ENCODE measurements at places on chromosomes 4 and X. TPM values are rescaled to one million over a fixed set of nuclear protein-coding genes. Genes with fewer than 3 reads are reported as not detected.

DNA sequence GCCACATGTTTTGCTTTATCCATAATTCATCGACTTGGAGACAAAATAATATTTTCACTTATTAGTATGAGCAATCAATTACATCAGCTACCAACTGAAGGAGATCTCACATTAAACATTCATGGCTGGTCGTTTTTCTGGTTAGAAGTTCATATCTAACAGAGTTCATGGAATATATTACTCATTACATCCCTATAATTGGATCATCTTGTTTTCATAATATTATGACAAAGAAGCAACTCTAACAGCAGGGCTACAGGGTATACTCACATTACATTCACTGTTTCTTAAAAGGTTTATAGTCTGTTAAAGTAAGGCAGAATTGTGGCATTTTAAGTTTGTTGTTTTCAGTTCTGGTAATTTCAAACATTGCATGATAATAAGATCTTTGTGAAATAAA, 33.0 kb downstream of the GSTCD start:
- H3K4me1 ChIP-seq, result no peaks in the 10 kb centered on the region
- H3K36me3 ChIP-seq, result no peaks in the 10 kb centered on the region
- DNase-seq, result no peak

GRCh38 chr4:137700072-137700471, 167.8 kb upstream of the PCDH18 start:
- H3K4me1 ChIP-seq, result no peaks in the 10 kb centered on the region
- no peak overlapping the region for H3K27ac ChIP-seq
- H3K4me3 ChIP-seq, result no peak overlapping the region
- no peak for DNase-seq
- H3K36me3 ChIP-seq, result no peaks in the 10 kb centered on the region
- H3K27me3 ChIP-seq, result no peaks in the 10 kb centered on the region

DNA sequence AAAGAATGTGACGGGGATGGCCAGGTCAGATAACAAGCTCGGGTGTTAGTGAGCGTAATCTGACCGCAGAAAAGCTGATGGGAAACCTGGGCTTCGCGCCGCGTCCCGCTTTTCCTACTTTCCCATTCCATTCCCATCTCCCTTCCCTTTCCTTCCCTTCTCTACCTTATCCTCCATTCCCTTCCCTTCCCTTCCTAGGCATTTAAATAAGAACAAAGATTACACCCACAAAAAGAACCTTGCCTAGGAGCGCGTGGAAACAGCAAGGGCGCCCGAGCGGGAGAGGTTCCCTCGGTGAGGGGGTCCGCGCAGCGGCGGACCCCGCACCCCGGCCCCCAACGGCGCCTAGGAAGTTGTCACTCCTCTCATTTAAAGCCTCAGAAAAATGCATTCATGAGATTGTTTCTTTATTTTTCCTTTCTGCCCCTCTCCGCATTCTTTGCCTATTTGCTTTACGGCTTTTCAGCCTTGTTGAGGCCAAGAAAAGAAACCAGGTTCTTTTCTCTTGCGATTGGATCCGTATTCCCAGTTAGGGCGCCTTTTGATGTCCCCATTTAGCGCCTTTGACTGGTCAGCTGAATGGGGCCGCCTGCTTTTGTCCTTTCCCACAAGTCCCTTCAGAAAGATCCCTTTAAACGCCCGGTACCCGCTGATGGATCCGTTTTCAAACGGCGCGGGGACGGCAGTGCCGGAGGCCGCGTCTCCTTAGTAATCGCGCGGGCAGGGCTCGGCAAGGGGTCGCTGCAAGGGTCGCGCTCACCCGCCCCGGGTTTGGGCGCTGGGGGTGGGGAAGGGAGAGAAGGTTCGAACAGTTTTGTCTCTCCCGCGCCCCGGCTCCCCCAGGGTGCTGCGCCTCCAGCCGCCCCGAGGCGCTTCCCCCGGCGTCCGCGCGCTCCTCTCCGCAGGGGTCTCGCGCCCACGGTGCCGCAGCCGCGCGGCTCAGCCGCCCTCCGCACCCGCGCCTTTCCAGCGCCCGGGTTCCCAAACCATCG, 54.1 kb upstream of the TMEM33 start:
- H3K27ac ChIP-seq, result no peak overlapping the region
- DNase-seq, result no peak
- no peaks in the 10 kb centered on the region for H3K36me3 ChIP-seq
- H3K4me3 ChIP-seq, result peak overlapping the region; percentile 40

DNA sequence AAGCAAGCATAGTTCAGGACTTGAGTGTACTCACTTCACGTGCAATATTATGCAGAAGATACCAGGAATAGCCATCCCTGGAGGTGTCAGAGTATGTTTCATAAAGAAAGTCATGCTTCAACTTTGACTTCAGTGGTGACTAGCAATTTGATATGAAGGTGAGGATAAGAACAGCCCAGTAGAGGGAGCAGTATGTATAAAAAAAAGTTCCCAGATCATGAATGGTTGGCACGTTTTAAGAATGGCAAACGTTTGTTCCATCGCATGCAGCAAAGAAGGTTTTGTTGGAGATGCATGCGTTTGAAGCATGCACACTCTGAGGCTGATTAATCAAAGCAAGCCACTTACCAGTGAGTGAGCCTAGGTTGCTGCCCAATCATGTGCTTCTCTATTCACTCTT, 33.5 kb upstream of the SLITRK4 start:
- no peak for DNase-seq
- H3K4me1 ChIP-seq, result no peaks in the 10 kb centered on the region
- H3K27me3 ChIP-seq, result no peaks in the 10 kb centered on the region
- H3K4me3 ChIP-seq, result no peak overlapping the region

LRP2BP gene
- 0.72 TPM for total RNA-seq

TBC1D8B gene
- 8.4 TPM for total RNA-seq

IBSP gene
- total RNA-seq, result not detected

ASB9 gene
- 4.4 TPM for total RNA-seq

- no peak for DNase-seq
- H3K27ac ChIP-seq, result no peak overlapping the region
- H3K36me3 ChIP-seq, result no peaks in the 10 kb centered on the region
- no peaks in the 10 kb centered on the region for H3K27me3 ChIP-seq
- no peaks in the 10 kb centered on the region for H3K4me1 ChIP-seq
Observed at GRCh38 chr4:14023036-14023435, 395.5 kb upstream of the BOD1L1 start.

DNA sequence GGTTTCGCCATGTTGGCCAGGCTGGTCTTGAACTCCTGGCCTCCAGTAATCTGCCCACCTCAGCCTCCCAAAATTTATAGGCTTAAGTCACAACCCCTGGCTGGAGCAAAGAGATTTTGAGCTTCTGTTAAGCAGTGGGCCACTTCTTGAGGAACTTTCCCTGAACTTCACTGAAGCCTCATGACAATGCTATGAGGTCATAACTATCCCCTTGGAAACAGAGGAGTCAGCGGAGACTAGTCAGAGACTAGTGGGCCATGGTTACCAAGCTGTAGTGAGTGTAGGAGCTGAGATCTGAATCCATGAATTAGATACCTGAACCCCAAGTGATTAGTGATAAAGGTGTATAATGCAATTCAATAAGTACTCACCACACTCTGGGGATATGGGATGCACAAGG, 145.1 kb upstream of the MSX1 start:
- no peak overlapping the region for H3K27ac ChIP-seq
- no peaks in the 10 kb centered on the region for H3K27me3 ChIP-seq
- H3K36me3 ChIP-seq, result no peaks in the 10 kb centered on the region
- H3K4me3 ChIP-seq, result no peak overlapping the region

DNA sequence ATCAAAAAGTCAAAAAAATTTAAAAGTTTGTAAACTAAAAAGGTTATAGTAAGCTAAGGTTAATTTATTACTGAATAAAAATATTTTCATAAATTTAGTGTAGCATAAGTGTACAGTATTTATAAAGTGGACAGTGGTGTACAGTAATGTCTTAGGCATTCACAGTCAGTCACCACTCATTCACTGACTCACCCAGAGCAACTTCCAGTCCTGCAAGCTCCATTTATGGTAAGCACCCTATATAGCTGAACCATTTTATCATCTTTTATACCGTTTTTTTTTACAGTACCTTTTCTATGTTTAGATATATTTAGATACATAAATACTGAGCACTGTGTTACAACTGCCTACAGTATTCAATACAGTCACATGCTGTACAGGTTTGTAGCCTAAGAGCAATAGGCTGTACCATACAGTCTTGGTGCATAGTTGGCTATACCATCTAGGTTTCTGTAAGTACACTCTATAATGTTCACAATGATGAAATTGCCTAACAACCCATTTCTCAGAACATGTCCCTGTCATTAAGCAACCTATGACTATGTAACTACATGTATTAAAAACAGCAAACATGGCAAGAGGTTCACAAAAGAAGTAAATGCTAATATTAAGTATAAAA, 18.6 kb downstream of the ACSL4 start:
- H3K27me3 ChIP-seq, result no peaks in the 10 kb centered on the region
- DNase-seq, result no peak
- H3K36me3 ChIP-seq, result no peaks in the 10 kb centered on the region
- H3K27ac ChIP-seq, result no peak overlapping the region
- no peak overlapping the region for H3K4me3 ChIP-seq

DNA sequence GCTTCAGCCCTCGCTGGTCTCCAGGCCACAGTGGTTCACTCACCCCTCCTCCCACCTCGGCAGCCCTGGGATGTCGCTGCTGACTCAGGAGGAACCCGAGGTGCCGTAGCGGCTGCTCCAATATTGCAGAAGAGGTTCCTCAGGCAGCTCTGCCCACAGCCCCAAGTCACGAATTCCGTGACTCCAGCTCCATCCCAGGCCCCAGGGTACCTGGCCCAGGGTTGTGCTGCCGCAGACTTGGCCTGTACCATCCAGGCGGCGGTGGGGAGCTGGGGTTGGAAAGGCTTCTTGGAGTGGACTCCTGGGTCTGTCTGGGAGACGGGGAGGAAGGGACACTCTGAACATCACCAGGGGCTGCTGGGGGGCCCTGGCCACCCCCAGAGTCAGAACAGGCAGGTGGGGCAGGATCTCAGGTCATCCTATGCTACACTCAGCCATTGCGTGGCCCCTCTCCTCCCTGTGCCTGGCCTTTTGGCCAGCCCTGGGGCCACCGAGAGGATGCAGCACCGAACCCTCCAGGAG, 728 bp upstream of the HGFAC start:
- peaks cover 6% of the 10 kb centered on the region for H3K4me1 ChIP-seq
- H3K4me3 ChIP-seq, result no peak overlapping the region
- DNase-seq, result no peak
- H3K36me3 ChIP-seq, result no peaks in the 10 kb centered on the region

DNA sequence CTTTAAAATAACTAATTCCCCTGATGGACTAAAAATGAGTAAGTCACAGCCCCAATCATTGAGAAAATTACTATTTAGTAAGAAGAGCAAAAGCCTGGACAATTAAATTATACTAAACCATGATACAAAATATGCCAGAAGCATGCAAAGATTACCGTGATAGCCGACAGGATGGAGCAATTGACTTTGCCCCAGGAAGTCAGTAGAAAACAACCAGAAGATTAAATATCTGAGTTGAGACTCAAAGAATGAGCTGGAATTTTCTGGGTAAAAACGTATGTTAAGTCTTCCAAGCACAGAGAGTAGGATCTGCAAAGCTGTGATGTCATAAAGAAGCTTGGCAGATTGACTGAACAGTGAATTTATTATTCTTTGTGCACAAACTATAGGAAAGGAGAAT, 816.1 kb upstream of the TENM3 start:
- no peaks in the 10 kb centered on the region for H3K36me3 ChIP-seq
- H3K27ac ChIP-seq, result no peak overlapping the region
- H3K4me1 ChIP-seq, result no peaks in the 10 kb centered on the region
- no peak for DNase-seq
